A172 (cell line): ENCODE measurements at places on chromosomes 1 and 21.

- no peak for DNase-seq
Observed at GRCh38 chr1:232553809-232554208, 76.1 kb downstream of the SIPA1L2 start.

DNA sequence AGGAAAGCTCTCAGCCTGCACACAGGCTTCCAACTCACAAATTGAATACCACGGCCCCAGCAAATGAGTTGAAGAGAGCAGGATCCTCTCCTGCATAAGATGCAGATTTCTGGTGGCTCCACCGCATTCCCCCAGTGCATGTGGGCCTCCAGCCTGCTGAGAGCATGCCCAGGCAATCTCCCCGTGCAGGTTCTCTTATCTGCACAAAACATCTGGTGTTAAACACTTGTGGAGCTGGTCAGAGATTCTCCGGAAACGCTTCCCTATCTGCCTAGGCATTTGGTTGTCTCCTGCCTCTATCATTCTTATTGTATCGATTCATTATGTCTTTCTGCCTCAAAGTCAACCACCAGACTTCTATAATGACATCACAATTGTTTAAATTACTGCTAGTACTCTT lies 1349.0 kb upstream of the B3GALT2 start:
- no peak for DNase-seq

DNA sequence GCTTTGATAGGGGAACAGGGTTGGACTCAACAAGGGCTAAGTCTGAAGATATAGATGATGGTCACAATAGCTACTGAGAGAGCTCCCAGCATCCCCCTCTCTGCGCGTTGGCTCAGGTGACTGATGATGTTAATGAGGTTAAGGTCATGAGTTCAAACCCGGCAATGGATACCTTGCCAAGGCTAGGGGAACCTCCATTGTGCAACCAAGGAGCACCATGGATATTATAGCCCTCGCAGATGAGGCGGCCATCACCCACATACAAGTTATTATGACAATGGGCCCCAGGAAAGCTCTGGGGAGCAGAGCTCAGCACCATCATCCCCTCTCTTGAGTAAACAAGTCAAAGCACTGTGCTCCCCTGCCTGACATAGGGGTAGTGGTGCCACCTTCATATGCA lies 8.2 kb downstream of the KCNA2 start:
- DNase-seq = no peak

DNA sequence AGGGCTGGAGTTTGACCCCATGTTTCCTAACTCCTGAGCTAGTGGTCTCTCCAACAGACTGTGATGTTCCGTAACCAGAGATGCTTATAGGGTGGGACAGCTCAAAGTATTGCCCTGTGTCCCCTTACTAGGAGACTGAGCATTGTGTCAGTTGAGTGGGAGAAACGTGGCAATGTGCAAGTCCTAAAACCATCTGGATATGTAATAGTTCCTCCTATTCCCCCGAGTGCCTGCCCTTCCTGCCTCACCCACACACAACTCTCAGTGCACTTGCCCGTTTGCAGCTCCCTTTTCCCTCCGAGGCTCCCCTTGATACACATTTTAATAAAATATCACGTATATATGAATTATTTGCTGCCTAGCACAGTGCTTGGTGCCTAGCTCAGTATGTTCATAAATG lies 3.4 kb downstream of the PIGV start:
- DNase-seq = no peak

DNA sequence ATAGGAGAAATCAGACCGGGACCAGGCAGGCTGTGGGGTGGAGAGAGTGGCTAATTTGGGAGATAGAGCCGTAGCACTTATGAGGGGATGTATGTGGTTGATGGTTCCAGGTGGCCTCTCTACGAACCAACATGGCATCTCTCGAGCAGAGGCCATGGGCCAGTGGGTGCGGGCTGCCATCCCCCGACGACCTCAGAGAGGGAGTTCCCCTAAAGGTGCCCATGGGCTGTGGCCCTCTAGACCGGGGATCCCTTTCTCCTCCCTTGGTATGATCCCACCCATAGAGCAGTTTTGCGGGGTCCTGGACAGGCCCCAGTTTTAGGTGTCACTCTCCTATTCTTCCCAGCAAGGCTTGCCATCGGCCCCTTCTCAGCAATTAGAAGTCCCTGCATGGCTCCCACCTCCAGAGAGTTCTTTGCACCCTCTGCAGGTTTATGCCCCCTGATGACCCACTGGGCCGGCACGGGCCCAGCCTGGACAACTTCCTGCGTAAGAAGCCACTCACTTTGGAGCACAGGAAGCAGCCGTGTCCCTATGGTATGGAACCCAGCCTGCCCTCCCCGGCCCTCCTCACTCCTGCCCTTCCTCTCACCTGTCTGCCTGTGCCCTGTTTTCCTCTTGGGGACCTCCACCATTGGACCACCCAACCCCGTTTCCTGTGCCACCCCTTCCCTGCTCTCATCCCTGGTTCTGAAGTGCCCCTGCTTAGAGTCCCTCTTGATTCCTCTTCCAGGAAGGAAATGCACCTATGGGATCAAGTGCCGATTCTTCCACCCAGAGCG lies 7.8 kb downstream of the ZC3H12A start:
- no peak for DNase-seq

DNA sequence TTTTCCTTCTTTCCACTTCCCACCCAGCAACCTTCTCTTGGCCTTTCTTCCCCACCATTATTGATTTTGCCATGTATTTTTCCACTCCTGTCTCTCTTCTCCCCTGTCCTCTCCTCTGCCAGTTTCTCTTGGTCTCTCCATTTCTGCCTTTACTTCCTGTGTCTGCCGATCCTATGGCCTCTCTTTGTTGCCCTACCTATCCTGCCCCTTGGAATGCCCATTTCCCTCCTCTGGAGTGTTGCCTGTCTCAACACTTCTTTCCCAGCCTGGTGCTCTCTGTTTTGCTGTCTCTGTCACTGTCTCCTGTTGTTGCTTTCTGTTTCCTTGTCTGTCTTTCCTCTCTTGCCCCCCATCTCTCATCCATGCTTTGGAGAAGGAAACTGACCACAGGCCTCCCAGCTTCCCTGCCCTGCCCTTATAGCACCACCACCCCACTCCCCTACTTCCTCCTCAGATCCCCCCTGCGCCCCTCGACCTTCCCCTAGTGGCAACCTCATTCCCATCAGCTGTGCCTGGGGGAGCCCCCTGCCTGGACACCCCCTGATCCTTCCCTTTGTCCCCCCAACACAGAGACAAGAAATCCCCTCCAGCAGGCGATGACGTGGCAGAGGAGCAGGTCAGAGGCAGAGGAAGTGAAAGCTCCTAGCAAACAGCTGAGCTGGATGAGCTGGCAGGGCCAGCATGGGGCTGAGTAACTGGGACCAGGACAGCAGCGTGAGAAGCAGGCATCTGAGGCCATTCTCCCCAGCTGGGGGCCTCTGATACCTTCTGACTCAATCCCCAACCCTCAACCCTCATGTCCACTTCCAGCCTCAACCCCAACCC lies 6.6 kb upstream of the ETV3L start:
- peak; percentile 86 for DNase-seq

- no peak for DNase-seq
Observed at GRCh38 chr1:191034132-191034531, 556.5 kb upstream of the BRINP3 start.

DNA sequence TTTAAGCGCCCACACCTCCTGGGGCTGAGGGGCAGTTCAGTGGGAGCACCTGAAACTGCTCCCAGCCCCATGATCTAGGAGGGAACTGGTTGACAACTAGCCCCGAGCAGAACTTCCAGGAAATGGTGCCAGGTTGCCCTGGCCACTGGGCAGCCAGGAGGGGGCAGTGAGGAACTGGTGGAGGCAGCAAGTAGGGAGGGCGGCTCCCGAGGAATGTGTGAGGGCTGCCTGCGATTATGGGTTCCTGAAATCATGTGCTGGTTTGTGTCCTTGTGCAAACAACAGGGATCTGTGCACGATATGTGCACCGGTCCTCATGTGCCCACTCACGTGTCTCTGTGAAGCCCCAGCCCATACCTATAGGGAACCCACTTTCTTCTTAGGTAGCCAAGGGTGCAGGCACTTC lies 9.9 kb downstream of the GPR3 start:
- peak; percentile 45 for DNase-seq

DNA sequence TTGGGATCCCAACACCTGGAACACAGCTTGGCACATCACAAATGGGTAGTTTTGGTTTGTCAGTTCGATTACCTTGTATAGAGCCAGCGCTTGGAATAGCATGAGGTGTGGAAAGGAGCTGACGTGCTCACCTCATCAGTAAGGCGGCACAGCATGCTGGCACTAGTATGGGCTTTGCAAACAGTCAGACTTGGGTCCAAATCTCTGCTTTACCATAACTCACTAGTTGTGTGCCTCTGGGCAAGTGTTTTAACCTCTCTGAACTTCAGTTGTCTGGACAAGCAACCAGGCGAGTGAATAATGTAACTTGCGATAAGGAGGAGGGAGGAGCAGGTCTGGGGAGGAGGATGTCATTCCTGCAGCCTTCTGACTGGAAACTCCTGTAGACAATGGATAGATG lies 26.3 kb upstream of the NEK2 start:
- DNase-seq = no peak

- DNase-seq = no peak
Observed at GRCh38 chr1:3145532-3146325, 76.7 kb downstream of the PRDM16 start.

GRCh38 chr1:39426346-39426745 lies 65.1 kb upstream of the BMP8A start:
- no peak for DNase-seq

DNA sequence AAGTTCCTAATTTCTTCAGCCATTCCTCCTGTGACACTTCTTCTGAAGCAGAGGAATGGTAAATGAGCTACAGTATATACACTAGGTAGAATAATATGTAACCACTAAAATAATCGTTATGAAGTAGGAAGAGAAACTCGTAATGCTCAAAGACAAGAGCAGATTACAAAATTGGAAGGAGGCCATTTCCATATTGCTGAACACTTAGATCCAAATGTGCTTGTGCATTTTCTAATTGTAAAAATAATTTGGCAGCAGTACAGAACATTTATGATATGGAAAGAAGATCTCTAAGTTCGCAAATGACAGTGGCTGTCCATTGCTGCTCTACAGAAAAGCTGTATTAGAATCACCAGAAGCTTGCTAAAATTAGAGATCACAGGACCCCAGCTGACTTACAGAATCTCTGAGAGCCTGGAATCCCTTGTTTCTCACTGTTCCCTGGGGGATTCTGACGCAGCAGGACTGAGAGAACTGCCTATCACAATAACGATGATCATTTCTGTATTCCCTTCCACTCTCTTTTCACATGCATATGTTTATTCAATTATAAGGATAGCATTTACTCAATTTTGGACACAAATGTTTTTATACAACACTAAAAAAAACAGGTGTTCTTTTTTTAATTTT lies 242.1 kb downstream of the OMA1 start:
- no peak for DNase-seq

DNA sequence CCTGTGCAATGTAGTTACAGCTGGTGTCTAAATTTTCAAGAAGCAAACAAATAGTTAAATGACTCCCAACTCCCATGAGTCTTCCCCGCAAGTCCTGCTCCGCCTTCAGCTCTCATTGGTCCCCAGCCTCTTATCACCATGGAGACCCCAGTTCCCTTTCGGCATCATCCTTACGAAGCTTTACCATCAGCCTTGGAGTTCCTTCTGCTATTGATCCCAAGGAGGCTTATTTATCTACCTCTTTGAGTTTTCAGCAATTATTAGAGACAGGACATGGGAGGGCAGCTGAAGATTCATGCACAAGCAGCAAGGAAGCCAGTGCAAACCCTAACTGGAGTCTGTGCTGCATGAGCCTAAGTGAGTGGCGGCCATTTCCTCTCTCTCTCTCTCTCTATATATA lies 12.3 kb downstream of the KCNA2 start:
- DNase-seq = no peak

- DNase-seq = peak; percentile 21
Observed at GRCh38 chr1:107748531-107748930, 216.4 kb downstream of the VAV3 start.

DNA sequence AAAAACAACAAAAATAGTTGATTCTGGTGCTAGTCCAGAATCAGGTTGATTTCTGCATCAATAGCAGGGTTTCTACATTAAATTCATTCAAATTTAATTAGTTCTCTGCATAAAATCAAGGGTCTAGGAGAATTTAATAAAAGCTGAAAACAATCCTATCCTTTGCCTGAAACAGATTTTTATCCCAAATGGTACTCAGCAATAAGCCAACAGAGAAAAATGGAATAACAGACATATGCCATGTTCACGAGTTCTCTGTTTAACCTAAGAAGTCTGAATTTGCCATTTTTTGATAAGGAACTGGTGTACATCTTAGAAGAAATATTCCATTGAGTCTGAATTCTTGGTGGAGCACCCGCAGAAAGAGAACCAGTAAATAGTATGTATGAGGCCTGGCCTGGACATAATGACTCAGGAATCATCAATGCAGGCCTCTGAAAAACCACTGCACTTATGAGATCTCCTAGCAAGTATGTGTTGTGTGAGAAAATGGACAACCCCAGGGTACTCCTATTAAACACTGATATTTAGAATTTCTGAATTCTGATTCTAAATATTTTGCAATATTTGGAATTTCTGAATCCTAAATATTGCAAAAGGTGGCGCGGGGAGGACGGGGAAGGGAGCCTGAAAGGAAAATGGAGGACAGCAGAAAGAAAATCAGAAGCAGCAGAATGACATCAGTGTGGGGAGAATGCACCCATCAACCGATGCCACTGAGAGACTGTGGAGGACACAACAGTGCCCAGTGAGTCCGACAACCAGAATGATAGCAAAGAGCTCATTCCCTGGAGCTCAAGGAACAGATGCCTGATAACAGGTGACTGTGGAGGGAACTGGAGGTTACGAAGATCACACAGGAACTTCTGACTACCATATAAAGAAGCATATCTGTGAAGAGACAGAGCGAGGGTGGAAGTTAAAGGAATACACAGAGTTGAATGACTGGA lies 97.6 kb downstream of the APP start:
- no peak for DNase-seq

DNA sequence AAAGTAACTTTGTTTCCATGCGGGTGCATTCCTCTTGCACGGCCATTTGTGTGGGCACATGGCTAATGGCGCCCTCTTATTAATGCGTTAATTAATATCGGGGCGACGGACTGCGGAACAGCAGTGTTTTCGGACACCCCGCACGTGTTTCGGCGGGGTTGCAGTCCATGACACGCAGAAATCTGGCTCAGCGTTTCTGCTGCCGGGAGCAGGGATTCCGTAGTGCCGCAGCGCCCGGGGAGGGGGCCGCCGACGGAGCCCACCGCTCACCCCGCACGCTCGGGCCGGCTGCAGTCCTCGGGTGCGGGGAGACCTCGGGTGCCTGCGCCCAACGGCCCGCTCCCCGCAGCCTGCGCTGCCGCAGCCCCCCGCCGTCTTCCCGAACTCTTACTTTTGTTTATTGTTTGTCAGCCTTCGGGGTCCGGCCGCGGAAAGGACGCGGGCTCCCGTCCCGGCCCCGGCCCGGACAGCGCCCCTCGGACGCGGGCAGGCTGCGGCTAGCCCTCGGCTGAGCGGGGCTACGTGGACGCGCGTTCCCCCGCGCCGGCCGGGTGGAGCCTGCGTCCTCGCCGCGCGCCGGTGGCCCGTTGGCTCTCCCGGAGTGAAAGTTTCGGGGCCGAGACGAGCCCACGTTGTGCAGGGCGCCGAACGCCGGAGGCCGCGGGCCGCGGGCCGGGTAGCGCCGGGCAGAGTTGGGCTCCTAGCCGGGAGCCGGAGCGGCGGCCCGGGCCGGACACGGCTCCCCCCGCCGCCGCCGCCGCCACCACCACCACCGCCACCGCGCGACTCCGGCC lies 849 bp downstream of the NFIA start:
- DNase-seq = no peak

GRCh38 chr1:2451741-2452140 lies 24.3 kb upstream of the PLCH2 start:
- peak; percentile 67 for DNase-seq
